ENCODE measurements at places on chromosomes 6 and 20.
A peak's percentile ranks its signal among the peaks of the same experiment; 100 is the strongest.

DNA sequence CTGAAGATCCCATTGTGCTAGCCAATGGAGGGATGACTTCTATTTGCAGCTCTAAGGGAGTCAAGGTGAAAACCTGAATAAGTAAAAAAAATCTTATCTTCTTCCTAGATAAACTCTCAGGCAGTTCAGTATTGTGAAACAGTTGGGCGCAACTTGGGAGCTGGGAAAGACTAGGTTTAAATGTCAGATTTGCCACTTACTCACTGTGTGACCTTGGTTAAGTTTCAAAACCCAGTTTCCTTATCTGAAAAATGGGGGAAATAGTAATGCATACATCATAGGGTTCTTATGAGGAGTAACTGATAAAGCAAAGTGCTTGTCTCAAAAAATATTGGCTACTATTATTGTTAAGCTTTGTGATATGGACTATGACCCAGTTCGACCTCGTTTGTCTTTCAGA, 88.8 kb downstream of the CD83 start:
- no peak for DNase-seq

DNA sequence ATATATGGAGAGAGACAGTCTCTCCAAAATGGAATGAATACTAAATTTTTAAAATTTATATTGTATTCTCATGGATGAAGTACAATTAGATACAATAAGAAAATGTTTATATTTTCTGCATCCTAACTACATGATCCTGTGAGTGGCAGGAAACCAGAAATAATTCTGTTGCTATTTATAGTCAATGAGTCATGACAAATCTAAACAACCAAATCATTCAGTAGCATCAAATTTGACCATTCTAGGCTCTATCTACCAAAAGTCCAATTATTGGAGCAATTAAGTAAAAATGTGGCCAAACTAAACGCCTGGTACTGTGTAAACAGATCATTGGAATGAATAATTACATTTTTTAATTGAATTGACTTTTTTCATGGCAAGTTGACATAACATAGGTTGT, 959.8 kb downstream of the EPHA7 start:
- no peak for DNase-seq

GRCh38 chr6:16436550-16436949, 198.2 kb downstream of the GMPR start:
- DNase-seq: no peak

GRCh38 chr6:108896111-108896661, 48.0 kb downstream of the ARMC2 start:
- DNase-seq: no peak

- DNase-seq: no peak
Observed at GRCh38 chr6:147961481-147962141, 381.0 kb upstream of the SASH1 start.

GRCh38 chr20:63483834-63484233, 11.4 kb upstream of the KCNQ2 start:
- no peak for DNase-seq

GRCh38 chr6:29531668-29532067, 27.9 kb downstream of the UBD start:
- DNase-seq: no peak

DNA sequence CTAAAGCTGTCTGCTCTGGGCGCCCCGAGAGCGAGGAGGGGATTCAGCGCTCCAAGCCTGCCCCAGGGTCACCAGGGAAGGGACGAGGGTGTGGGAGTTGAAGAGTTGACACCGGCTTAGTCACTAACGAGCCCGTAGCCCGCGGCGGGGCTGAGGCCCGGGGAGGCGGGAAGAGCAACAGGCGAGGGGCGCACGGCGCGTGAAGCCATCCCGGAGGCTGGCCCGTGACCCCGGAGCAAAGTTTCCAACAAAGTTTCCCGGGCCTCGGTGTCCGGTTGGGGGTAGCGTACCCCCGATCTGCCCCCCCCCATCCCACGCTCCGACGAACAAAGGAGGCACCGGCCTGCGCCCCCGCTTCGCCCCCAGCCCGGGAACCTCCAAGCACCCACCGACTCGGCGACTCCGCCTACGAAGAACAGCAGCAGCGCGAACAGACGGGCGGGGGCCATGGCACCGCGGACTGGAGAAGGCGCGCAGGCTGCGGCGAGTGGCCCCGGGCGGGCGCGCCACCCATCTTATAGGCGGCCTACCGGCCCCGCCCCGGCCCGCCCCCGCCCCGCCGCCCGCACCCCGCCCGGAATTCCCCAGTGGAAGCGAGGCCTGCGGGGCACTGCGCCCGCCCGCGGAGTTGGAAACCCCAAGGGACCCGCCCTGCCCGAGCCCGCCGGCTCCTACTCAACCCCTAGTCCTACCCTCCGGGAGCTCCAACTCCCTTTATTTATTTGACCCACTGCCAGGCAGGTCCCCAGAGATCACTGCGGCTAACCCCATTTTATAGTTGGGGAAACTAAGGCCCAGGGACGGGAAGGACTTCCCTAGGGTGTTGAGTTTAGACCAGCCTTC, at the start of gene SDC4:
Gene SDC4 (minus strand): TSS at position 489 of the 843 bp plus-strand sequence. CDS start 40 bp downstream, at position 449.
- DNase-seq: peak; percentile 49

GRCh38 chr6:17589406-17590096, 10.6 kb upstream of the FAM8A1 start:
- DNase-seq: no peak

DNA sequence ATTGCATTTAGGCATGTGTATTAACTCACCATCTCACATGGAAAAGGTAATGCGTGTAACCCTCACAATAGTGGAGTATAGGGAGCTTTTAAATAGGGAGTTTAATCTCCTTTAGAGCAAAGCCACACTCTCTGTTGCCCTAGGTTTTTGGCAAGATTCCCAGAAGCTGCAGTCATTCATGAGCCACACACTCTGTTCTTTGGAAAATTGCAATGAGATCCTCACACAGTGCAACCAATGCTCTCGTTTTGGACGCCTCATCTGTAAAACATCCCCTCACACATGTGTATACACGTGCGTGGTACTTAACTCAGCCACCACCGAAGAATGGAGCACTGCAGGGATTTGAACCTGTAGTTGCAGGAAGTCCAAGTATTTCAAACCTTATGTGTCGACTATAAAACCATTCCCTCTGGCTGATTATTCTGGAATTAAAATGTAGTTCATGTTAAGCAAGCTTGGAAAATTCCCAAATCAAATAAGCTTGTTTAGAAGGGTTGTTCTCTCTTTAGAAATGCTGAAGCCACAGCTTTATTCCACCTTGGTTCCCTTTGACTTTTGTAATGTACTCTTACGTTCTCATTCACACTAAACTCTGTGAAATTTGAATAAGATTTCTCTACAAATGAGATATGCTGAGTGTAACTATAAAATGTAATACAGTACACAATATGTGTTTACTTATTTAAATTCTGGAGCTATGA, 489.8 kb upstream of the MANEA start:
- no peak for DNase-seq

DNA sequence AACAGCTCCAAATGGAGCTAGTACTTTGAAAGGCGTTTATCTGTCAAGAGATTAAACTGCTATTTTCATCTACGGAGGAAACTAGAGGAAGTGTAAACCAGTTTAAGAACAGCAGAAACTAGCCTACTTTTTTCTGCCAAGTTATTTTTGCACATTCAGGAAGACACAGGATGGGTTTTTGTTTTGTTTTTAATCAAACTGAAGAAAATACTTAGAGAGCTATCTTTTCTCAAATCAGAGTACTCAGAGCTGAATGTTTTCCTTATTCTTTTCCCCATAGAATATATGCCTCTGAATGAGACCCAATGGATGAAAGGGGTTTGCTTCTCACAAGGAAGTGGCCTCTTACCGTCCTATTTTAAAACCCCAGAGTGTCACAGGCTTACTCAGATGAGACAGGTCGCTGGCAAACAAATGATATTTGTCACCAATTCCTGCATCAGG, 538.5 kb downstream of the CD83 start:
- DNase-seq: no peak

GRCh38 chr20:38842026-38842425, 36.5 kb downstream of the PPP1R16B start:
- no peak for DNase-seq

- no peak for DNase-seq
Observed at GRCh38 chr6:87682310-87682709, 19.7 kb downstream of the AKIRIN2 start.

GRCh38 chr6:119243657-119244056, 105.9 kb downstream of the MAN1A1 start:
- DNase-seq: no peak

GRCh38 chr6:28523241-28523622, 2.4 kb upstream of the GPX5 start:
- no peak for DNase-seq

- DNase-seq: no peak
Observed at GRCh38 chr20:17615645-17616479, 46.0 kb downstream of the DSTN start.

Measured in activated CD8-positive, alpha-beta memory T cell treated with anti-CD3 and anti-CD28 coated beads for 1 hour (primary cell).